HEK293T (cell line): ENCODE measurements at places on chromosomes 12 and 14.

- peak; percentile 17 for DNase-seq
Measured at GRCh38 chr14:56807386-56808109, 2.7 kb downstream of the OTX2 start.

DNA sequence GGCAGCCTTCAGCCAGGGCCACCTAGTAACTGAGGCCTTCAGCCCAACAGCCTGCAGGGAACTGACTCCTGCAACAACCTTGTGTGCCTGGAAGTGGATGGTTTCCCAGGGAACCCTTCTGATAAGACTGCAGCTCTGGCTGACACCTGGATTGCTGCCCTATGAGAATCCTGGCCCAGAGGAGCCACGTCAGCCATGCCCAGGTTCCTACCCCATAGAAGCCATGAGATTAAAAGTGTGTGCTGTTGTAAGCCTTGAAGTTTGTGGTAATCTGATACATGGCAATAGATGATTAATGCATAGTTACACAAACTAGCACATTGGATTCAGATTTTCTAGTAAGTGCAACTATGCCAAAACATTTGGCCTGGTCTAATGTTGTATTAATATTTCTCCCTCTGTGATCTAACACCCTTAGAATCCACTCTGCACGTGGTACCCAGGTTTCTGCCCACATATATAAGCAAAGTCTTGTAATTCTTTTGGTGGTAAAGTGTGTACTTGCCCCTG is 64.8 kb upstream of the BEGAIN start:
- DNase-seq: no peak

DNA sequence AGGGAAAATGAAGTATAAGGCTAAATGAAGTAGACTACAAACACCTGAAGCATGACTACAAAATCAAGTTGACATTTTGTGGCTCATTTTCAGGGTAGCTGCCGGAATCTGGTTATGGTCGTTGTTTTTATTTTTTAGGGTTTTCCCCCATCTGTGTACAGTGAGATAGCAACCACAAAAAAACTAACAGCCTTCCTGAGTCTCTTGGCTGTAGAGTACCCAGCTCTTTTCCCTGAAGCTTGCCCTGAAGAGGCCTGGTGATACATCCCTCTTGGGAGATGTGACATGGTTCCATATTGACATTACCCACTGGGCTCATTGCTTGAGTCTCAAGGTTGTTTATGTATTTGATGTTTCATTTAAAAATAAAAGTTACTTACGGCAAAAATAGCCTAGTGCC is 424.0 kb downstream of the ZFP36L1 start:
- no peak for DNase-seq

- DNase-seq: no peak
Measured at GRCh38 chr14:89618330-89618708, 201.3 kb upstream of the FOXN3 start.

DNA sequence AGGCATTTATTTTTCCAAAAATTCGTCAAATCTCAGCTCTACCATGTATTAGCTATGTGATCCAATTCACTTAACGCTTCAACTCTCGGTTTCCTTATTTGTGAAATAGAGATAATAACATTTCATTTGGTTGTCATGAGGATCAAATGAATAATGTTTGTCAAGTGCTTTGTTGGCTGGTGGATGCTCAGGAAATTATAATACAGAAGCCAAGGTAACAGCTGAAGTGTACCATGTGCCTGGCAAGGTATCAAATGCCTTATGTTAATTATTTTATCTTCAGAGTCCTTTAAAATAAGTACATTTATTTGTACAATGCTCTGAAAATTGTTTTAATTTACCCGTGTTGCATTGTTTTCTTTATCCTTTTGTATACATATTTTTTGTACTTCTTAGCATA is 6.1 kb upstream of the PRKCH start:
- DNase-seq: no peak

DNA sequence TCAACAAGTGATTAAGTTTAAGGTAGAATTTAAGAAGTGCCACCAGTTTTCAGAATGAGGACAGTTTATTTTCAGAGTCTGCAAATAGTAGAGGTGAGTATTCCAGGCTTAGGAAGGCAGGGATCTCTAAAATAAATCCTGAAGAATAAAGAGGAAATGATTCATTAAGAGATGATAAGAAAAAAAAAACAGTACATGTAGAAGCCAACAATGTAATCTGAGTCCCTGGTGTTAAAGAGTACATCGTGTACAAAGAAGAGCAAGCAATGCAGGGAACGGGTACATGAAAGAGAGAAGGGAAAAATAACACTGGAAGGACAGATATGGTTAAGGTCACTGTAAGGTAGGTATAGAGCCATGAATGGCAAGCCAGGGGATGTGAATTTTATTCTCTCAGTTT is 95.2 kb upstream of the FOXG1 start:
- no peak for DNase-seq

DNA sequence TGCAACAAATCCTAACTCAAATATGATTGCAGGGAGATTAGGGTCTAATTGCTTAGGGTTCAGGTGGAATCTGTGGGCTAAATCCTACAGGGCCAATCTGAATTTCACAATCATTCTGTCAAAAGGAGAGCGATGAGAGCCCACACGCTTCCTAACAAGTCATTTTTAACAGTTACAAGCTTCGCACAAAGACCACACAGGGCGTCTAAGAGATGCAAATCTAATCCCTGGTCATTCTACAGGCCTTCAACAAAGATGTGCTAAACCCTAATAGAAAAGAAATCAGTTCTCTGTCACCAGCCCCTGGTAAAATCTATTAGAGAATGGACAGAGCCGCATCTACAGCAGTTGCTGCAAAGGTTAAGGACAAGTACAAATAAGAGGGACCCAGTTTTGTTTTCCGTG is 15.3 kb downstream of the NKX2-1 start:
- DNase-seq: no peak

DNA sequence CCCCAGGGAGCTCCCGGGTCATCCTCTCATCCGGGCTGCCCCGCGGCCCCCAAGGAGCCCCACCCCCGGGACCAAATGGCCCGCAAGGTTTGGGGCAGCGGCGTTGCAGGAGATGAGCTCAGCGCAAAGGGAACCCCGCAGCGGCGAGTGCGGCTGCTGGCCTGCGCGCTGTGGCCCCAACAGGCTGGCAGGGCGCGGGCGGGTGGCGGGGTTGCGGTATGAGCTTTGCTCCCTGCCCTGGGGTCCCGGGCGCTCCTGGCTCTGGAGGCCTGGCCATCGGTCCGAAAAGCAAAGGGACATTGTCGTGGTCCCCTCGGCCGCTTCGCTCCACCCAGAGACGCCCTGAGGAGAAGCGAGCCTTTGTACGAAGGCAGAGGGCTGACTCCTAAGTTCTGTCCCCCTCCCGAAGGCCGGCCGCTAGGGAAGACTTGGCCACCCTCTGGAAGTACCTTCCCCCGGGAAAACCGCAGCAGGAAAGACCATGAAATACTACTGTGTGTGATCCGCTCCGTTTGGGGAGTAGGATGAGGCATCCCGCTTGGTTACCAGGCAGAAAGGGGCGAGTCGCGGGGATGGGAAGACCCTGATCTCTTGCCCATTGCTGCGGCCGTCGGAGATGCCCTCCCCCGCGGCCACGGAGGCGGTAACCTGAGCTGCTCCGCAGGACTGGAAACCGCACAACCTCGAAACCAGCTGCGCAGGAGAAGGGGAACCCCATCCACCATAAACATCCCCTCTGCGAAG is 620 bp upstream of the NID2 start:
- DNase-seq: peak; percentile 34

GRCh38 chr12:116697305-116697704 is 40.6 kb downstream of the SPRING1 start:
- peak; percentile 55 for DNase-seq

- DNase-seq: no peak
Measured at GRCh38 chr12:66763467-66763866, 84.6 kb upstream of the GRIP1 start.

- no peak for DNase-seq
Measured at GRCh38 chr14:86955771-86956354, 1037.1 kb downstream of the GALC start.

DNA sequence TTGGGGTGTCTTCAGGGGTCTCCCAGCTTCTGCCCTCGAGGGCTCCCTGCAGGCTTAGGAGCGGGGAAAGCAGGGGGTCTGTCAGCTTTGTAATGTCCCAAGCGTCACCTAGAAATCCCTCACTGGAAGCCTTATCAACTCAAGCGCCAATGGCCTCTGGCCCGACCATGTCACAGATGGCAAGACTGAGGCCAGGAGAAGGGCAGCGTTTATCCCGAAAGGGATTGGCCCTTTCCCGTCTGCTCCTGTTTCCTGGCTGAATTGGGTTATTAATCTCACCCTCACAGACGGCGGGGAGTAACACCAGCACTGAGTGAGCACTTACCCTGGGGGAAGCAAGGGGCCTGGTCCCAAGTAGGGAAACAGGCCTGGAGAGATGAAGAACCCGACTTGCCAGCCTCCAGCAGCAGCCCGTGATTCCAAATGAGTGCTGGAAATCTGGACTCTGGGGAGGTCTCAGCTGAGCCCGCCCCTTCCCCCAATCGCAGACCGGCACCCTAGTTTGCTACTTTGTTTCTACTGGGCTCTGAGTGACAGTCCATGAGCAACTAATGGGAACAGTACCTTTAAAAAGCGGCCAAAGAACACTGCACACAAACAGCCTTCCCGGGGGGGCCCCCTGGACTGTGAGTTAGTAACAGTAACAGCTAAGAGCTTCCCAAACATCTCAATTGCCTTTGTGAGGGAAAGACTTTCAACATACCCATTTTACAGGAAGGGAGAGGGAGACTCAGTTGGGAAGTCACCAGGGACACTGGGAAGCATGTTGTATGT is 2.1 kb upstream of the NCOR2 start:
- DNase-seq: no peak

DNA sequence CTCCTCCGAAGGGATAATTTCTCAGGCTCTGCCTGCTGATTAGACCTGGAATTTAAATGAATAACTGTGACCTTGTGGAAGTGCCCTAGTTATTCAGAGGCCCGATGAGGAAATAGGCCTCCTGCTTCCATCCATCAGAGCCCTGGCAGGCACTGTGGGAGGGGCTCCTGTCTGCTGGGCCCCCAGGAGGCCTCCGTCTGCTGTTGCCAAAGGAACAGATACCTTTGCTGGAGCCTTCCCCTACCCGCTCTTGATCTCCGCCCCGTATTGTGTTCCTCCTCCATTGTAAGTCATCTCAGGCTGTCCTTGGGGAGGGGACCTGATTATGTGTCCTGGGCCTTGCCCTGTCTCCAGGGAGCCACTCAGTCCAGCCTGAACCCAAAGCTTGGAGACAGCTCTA is 112.3 kb downstream of the NRXN3 start:
- no peak for DNase-seq

- no peak for DNase-seq
Measured at GRCh38 chr12:110613071-110613770, 708 bp upstream of the TCTN1 start.

DNA sequence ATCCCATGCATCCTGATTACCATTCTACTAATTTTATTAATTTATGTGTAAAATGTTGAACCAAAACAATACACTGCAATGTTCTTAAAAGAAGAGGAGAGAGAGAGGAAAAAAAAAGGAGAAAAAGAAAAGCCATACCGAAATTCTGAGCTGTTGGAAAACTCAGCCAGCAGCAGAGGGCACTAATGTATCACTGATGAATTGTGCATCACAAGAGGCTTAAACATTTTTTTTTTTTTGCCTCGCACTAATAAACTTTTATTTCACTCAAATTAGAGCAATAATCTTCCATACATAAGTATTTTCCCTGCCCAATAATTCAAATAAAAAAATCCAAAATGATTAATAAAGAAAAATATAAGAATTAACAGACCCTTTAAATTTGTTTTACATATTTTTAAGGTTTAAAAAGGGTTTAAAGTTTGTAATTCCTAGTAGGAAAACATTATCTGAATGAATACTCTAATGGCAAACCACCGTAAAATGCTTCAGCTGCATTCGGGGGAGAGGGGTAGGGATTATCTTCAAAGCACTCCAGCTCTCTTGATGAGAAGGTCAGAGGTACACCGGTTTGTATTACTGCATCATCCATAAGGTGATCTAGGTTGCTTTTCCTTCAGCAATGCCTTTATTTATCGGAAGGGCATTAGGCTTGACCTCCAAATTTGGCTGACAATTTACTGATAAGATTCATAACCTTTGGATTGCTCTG is 41.9 kb downstream of the ATP23 start:
- peak; percentile 18 for DNase-seq

- DNase-seq: no peak
Measured at GRCh38 chr12:1523558-1524050, 70.8 kb downstream of the FBXL14 start.

DNA sequence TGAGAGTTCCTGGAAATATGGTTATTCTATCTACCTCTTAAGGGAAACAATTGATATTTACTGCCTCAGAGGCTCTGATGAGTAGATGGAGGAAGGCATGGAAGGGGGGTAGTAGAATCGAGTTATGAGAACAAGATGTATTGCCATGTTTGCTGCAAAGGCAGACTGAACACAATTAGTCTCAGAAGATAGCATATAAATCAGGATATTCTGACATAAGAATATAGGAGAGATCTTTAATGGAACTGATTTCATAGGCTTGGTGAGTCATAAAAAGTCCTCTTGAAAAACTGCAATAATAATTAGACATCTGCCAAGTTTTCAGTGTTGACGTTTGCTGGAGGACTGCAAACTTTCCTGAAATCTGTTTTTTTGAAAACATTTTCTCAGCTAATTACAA is 636.1 kb downstream of the TMTC2 start:
- DNase-seq: no peak

DNA sequence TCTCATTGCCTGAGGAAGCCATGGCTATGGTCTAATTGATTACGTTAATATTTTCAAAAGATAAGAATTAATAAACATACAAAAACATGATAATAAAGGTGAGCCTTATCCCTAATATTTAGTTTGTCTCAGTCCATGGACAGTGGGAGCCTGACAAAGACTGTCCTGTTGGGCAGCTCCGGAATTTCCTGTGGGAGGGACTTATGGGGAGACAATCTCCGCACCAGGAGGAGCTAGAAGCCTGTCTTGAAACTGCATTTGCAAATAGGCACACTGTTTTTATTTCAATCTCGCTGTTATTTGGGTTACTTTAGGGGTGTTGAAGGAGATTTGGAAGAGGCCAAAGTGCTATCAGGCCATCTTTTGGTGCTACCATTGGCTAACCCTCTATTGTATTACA is 50.8 kb upstream of the ZDHHC17 start:
- no peak for DNase-seq

DNA sequence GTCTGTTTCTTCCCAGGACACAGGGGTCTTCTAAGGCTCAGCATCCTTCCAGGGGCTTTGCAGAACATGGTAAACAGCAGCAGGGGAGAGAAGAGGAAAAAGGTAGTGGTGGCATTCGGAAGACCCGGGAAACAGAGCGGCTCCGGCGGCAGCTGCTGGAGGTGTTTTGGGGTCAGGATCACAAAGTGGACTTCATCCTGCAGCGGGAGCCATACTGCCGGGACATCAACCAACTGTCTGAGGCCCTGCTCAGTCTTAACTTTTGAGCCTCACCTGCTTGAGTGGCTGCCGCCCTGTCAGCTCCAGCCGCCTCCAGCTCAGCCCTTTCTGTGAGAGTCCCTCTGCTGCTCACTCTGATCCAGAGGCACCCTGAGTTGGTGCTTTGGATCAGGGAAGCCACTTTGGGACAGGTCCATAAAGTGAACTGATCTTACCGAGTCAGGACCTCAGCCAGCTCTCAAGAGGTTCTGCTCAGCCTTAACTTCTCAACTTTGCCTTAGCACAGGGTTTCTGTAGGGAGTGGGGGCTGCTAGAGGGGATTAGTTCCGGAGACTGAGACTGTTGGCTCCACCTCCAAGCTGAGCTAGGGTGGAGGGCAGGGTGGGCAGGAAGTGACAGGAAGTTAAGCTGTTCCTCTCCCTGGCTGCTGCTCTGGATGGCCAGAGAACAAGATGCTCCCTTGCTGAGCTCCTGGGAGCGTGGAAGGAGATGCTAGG is 5.4 kb downstream of the SDR39U1 start:
- no peak for DNase-seq
